ENCODE measurements at places on chromosomes 3 and 15.

- no peak for DNase-seq
Observed at GRCh38 chr15:39610665-39611064, 29.8 kb downstream of the THBS1 start.

GRCh38 chr3:143158014-143158988 is 38.7 kb downstream of the CHST2 start:
- peak; percentile 79 for DNase-seq

DNA sequence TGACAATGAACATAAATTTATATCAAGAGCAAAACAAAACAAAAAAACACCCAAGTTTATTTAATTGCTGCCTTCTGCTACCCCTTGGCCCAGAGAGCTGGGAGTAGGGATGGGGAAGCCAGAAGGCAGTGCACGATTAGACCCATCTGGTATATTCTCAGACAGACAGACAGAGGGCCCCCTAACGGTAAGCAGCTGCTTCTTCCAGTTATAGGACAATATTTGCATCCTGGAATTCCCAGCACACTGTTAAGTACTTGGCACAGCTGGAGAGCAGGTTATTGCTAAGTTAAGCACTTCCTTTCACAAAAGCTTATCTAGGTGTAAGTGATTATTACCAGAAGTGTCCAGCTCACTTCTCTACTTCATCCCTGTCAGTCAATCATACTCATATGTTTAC is 39.3 kb downstream of the C2CD4B start:
- no peak for DNase-seq

DNA sequence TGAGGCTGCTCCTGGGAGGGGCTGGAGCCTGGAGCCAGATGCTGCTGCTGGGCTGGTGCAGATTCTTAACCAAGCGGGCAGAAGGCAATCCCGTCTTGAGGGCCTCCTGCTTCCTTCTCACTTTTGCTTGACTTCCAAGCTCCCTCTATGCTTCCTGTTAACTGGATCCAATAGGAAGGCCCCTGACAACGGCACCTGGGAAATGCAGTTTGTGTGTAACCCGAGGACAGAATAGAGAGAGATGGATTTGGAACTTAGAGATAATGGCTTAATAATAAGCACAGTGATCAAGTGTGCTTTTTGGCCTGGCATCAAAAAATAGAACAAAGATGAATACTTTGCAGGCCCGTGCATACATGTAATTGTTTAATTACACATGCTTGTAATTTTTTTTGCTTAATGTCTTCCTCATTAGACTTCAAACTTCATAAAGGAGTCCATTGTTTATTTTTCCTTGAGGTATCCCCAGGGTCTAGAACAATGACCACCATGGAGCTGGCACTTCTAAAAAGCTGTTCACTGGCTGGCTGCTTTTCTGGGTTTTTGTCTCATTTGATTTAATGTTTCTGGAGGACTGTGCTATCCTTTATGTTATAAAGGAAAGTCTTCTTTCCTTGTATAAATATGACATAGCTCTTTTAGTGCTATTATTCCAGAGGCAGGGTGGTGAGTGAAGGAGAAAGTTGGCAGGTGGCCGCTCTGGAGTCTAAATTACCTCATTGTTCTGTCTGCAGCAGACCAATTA is 63.3 kb upstream of the MITF start:
- DNase-seq, result no peak

DNA sequence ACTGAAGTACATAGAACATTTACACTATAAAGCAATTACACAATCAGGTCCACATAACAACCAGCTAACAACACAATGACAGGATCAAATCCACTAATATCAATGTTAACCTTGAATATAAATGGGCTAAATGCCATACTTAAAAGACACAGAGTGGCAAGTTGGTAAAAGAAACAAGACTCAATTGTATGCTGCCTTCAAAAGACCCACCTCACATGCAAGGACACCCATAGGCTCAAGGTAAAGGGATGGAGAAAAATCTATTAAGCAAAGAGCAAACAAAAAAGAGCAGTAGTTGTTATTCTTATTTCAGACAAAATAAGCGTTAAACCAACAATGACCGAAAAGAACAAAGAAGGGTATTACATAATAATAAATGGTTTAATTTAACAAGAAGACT is 183.3 kb downstream of the PYDC2 start:
- no peak for DNase-seq

GRCh38 chr3:171553086-171553485 is 92.9 kb upstream of the TNIK start:
- DNase-seq, result no peak

- DNase-seq, result no peak
Observed at GRCh38 chr15:42159381-42160015, 3.1 kb upstream of the PLA2G4F start.

- DNase-seq, result peak; percentile 41
Observed at GRCh38 chr3:82133070-82133606, 371.7 kb upstream of the GBE1 start.

GRCh38 chr3:111619833-111620232 is 24.7 kb upstream of the ZBED2 start:
- peak; percentile 81 for DNase-seq

GRCh38 chr15:91508633-91509032 is 344.9 kb upstream of the SLCO3A1 start:
- no peak for DNase-seq

GRCh38 chr3:179872842-179873241 is 163.9 kb downstream of the PEX5L start:
- no peak for DNase-seq

GRCh38 chr15:26352909-26353308 is 420.0 kb downstream of the GABRB3 start:
- DNase-seq, result no peak

DNA sequence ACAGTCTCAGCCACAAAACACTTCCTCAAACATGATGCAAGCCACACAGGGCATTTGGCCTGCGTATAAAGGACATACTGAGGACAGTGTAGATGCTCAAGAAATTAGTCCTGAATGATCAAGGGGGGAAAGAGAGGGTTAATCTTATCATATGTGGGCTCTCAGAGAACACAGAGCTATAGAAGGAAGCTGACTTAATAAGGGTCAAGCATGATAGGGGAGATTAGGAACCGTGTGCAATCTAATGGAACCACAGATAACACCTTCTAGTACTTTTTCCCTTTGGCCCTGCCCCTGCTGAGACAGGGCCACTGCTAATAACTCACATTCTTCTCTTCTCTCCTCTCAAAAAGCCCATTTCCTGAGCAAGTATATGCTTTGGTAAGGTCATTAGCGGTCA is 114.1 kb upstream of the ADAMTS9 start:
- no peak for DNase-seq

DNA sequence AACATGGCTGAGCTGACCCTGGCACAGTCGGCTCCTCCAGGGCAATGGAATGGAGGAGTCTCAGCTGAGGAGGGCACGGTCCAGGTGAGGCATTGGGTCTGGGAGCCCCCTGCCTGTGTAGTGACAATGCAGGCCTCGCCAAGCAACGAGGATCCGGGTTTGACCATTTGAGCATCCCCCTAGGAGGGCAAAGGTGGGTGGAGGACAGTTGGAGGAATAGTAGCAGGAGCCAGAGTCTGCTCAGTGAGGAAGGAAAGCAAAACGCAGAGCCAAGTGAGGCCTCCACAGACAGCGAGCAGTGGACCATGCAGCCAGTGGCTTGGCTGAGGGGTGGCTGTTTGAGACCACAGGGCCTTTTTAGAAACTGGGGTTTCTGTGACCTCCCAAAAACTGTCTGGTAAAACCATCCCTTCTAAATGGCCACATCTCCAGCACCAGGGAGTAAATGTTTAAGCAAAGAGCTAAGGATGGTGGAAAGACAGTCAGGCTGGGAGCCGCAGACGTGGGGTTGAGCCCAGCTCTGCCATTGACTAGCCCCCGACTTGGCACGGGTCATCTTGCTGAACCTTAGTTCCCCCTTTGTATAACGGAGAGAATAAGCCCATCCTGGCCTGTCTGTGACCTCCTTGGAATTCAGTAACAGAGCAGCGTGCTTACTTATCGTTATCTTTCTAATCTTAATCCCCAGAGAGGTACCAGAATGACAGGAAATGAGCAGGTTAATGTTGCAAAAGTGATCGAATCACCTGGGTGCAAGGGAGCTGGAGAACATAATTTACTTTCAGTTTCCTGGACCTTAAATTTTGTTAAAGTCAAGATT is 46.8 kb downstream of the CMTM6 start:
- no peak for DNase-seq
